ENCODE measurements at places on chromosomes 1 and 21.

GRCh38 chr1:2019571-2020309, 595 bp downstream of the GABRD start:
- no peak for DNase-seq

- no peak for DNase-seq
These were observed 1648.4 kb downstream of the KCNT2 start for GRCh38 chr1:194959795-194960194.

DNA sequence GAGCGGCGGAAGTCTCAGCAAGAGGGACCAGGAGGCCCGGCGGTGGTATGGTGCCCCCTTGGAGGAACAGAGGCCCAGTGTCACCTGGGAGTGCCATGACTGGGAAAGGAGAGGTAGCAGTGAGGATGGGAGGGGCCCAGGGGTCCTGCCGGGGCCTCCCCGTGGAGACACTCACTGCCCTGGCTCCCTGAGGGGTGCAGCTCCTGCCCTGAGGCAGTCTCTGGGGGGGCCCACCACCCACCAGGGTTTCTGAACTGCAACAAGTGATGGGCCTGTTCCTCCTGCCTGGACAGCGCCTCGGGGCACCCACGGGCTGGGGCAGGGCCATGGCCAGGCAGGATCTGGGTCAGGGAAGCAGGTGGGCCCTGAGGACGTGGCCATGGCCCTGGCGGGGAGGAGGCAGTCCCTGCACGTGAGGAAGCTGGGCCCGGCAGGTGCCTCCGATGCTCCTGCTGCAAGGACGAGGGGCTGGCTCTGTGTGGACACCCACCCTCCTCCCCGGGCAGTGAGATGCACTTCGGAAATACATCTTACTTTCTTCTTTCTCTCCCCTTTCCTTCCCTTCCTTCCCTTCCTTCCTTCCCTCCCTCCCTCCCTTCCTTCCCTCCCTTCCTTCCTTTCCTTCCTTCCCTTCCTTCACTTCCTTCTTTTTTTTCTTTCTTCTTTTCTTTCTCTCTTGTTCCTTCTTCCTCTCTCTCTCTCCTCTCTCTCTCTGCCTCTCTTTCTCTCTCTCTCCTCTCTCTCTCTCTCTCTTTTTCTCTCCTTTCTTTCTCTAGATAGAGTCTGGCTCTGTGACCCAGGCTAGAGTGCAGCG, 66.6 kb downstream of the MORN1 start:
- no peak for DNase-seq

DNA sequence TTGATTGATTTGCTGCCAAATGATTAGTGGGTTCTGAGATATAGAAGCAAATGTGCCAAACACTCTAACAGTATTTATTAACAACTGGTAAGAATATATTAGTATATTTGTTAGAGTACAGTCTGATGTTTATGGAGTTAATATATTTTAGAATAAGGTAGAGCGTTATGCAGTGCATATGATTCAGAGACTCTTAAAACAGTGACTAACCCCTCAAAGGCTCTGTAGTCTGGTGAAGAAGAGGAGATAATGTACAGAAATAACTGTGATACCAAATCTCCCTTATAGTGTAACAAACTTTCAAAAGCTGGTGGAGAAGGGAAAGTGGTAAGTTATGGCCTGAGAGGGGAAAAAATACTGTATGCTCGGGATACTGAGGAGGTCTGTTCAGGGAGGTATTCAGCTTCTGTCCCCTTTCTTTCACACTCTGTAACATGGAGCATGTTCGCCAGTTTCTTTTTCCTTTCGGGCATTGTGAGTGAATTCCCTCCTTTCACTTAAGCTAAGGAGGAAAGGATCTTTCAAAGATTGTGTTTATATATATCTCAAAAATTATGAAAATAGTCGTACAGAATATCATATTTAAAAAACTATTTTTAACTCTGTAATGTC, 121.2 kb downstream of the ADGRL2 start:
- no peak for DNase-seq

GRCh38 chr1:19739628-19740027, 60.1 kb downstream of the TMCO4 start:
- no peak for DNase-seq

DNA sequence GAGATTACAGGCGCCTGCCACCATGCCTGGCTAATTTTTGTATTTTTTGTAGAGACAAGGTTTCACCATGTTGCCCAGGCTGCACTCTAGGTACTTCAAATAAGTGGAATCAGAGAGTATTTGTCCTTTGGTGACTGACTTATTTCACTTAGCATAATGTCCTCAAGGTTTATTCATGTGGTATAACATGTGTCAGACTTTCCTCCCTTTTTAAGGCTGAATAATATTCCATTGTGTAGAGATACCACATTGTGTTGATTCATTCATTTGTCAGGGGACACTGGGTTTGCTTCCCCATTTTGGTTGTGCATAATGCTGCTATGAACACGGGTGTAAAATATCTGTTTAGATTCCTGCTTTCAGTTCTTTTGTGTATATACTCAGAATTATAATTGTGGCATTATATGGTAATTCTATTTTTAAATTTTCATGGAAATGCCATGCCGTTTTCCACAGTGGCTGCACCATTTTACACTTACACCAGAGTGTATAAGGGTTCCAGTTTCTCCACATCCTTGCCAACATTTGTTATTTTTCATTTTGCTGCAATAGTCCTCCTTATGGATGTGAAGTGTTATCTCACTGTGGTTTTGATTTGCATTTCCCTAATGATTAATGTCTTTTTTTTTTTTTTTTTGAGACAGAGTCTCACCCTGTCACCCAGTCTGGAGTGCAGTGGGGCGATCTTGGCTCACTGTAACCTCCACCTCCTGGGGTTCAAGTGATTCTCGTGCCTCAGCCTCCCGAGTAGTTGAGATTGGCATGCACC, 35.1 kb downstream of the IL6R start:
- no peak for DNase-seq

DNA sequence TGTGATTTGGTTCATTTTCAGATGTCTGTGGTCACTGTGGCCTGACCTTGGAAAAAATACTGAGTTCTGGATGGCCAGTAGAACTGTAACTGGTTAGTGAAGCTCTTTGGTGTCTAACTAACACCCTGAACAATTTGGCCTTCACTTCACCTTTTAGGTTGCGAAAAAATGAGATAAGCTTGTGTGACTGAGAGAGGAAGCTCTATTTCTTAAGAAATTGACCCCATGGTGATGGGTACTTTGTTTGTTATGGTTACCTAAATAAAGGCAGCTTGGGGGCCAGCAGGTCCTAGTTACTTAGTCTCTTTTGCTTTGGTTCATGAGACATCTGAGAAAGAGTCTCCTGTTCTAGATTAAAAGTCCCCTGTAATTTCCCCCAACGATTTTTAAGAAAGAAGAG, 181.6 kb downstream of the ZNF326 start:
- no peak for DNase-seq

DNA sequence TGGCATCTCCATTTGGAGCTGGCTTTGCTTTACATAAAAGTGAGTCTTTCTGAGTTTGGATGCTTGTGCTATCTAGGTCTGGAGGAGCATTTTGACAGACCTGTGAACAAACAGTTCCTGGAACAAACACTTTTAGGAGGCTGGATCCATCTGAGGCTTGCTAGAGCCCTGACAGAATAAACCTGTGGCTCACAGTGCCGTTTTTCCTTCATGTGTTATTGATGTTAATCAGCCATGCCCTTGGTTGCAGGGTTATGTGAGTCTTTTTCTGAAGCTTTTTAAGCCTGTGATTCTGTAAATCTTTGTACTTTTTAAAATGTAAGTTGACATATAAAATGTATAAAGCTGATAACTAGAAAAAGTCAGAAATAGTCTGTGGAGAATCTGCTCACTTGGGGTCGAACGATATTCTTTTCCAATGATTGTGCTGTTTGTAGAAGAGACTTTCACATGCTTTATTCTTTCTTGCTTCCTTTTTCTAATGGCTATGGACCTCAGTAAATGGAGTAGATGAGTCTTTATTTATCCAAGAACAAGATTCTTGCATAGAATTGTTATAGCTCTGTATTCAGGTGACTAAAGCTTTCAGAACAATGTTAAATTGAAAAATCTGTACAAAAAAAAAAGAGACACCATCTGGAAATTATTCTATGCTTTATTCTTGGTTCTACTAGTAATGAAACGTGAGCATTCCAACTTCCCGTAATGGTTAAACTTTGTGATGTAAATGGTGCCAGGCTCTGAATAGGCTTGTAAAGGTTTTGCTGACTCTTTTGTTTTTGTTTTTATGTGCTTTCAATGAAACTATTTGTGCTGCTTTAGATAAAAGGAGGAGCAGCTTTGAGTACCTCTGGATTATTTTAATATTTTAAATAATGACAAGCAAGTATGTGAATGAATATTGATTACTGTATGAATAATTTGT, 53.7 kb downstream of the CACHD1 start:
- no peak for DNase-seq
